ENCODE measurements at places on chromosomes 2 and 18. TPM values are rescaled to one million over a fixed set of nuclear protein-coding genes. Genes with fewer than 3 reads are reported as not detected.

- no peak for DNase-seq
These were observed 88.0 kb downstream of the LTBP1 start for GRCh38 chr2:33034784-33035183.

- no peak for DNase-seq
These were observed 552.8 kb downstream of the BCL11A start for GRCh38 chr2:60000686-60001085.

DNA sequence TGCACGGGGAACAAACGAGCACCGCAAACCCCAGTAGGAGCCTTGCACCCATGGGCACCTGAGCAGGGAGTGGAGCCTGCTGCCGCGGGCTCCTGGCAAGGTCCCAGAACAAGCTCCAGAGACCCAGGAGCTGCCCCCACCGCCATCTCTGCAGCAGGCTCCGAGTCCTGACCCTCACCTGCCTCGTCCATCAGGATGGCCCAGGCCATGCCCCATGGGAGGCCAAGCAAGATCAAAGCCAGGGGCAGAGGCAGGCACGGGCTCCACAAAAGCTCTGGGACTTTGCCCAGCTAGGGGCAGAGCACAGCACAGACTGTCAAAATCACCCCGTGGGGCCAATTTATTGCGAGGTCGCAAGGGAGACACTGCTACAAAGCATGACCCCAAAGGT is 43.6 kb downstream of the GPC1 start:
- DNase-seq, result peak; percentile 40

- no peak for DNase-seq
These were observed 18.2 kb downstream of the GNLY start for GRCh38 chr2:85712336-85712735.

DNA sequence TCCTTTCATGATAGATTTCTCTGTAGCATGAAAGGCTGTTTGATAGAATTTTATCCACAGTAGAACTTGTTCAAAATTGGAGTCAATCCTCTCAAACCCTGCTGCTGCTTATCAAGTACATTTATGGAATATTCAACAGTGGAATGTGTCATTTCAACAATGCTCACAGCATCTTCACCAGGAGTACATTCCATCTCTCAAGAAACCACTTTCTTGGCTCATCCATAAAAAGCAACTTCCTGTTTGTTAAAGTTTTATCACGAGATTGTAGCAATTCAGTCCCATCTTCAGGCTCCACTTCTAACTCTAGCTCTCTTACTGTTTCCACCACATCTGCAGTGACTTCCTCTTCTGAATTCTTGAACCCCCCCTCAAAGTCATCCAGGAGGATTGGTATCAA is 29.4 kb downstream of the PDCL3 start:
- DNase-seq, result no peak

Gene CFC1
- total RNA-seq, result not detected

GRCh38 chr18:66752733-66753132 is 148.8 kb upstream of the CDH19 start:
- DNase-seq, result no peak

GRCh38 chr2:37623971-37624900 is 47.2 kb downstream of the CDC42EP3 start:
- no peak for DNase-seq
